Stimulated activated naive B cell treated with anti-CD40 and anti-IgM and Interleukin-4, amounts not matched to agents 10 μg/mL and 1 μg/mL and 100 μg/mL, for 72 hours (primary cell): ENCODE measurements at places on chromosomes 1 and 21.
A peak's percentile ranks its signal among the peaks of the same experiment; 100 is the strongest.

DNA sequence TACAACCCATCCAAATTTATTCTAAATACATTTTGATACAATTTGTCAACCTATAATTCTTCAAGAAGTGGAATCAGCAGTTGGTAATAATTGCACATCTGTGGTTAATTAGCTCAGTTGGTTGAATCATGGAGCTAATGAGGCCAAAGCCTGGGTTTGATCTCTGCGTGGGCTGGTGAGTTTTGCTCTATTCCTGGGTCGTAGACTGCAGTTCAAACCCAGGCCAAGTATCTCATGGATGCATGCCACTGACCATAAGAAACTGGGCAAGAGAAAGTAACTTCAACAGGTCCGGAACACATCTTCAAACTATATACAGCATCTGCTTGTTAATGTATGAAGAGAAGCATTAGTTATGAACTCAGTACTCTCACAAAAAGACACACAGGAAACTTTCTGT, 779.7 kb downstream of the USP25 start:
- no peak overlapping the region for H3K4me3 ChIP-seq
- no peak overlapping the region for H3K27ac ChIP-seq
- H3K27me3 ChIP-seq: no peaks in the 10 kb centered on the region
- DNase-seq: no peak
- no peaks in the 10 kb centered on the region for H3K4me1 ChIP-seq

- no peak overlapping the region for H3K27ac ChIP-seq
- H3K4me3 ChIP-seq: no peak overlapping the region
- H3K36me3 ChIP-seq: no peaks in the 10 kb centered on the region
- no peaks in the 10 kb centered on the region for H3K4me1 ChIP-seq
Observed at GRCh38 chr1:3402258-3403010, 52.0 kb upstream of the ARHGEF16 start.

DNA sequence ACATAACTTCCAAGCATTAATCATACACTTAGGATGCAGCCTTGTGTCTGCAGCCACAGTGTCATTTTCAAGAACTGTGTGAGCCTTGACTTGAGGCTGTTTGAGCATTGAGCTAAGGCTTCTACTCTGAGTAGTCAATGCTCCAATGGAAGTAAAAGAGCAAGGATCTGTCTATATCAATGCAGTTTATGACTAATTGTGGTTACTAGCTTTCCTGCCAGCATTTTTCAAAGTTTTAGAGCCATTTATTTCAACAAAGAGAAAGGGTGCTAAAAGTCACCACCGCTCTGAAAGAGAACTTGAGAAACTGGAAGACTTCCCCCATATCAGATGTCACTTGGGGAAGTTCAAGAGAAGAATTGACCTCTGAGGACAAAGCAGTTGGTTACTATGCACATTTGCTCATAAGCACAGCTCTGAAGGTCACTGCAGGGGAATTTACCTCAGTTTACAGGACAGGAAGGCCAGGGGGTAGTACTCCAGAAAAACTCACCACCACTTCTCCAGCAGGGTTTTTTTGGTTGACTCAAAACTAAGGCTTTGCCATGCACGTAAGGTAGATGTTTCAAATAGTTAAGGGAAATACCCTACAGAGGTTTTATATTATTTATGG, 24.5 kb upstream of the RGS1 start:
- H3K4me1 ChIP-seq: peaks cover 21% of the 10 kb centered on the region
- peaks cover 18% of the 10 kb centered on the region for H3K27me3 ChIP-seq
- H3K36me3 ChIP-seq: no peaks in the 10 kb centered on the region
- peak overlapping the region; percentile 89 for H3K27ac ChIP-seq

DNA sequence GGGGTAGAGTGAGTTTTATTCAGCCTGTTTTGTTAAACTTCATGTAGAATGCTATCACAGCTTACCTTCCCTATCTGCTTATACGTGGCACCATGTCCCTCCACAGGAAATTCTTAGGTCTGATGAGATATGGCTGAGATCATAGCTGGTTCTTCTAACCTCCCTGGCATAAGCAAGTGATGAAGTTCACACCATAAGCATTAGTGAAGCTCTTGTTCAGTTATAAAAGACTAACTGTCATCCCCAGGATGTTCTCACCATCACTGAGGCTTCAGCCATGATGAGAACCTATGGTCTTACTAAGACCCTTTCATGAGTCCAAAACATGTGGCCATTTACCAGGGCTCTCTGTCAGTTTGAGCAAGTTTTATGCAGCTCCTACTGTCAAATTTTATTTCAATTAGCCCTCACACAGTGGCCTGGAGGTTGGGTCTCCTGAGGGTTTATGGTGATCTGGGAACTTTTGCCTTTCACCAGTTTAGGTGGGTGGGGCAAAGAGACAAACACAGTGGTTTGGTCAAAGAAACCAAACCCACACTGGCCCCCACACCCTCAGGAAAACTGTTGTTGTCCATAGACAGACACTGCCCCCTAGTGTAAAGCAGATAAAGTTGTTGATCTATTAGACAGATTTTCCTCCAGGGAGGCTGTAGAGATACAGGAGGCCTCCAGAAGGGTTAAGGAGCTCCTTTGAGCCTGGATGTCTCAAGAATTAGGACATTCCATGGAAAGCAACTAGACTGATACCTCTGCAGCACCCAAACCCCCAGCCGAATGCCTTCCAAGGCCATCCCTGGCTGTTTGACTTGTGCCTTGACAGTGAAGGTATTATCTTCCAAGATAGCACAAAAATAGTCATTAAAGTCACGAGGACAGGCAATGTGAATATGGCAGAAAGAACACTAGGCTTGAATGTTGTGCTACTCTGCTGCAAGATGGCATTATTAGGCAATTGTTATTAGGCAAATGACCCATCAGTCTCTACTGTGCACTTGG, 5.0 kb downstream of the SLC22A15 start:
- peak overlapping the region; percentile 43 for H3K27ac ChIP-seq
- no peaks in the 10 kb centered on the region for H3K36me3 ChIP-seq
- peaks cover 13% of the 10 kb centered on the region for H3K4me1 ChIP-seq
- peaks cover 18% of the 10 kb centered on the region for H3K27me3 ChIP-seq
- no peak for DNase-seq

DNA sequence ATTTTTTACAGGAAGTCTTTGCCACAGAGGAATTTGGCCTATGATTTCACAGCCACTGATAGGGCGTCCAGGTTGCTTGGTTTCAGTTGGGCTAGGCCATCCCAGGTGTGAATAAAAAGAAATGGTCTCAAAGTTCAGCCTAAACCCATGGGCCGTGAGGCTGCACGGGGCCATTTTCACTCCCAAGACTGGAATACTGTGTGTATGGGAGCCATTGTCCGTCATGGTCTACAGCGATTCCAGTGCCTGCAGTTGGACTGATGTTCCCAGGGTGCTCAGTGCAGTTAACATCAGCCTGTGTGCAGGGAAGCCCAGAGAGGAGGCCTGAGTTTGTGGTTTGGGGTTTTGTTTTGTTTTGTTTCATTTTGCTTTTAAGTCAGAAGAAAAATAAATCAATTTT, 133.2 kb downstream of the ADSS2 start:
- no peaks in the 10 kb centered on the region for H3K27me3 ChIP-seq
- no peak overlapping the region for H3K27ac ChIP-seq
- no peak for DNase-seq

DNA sequence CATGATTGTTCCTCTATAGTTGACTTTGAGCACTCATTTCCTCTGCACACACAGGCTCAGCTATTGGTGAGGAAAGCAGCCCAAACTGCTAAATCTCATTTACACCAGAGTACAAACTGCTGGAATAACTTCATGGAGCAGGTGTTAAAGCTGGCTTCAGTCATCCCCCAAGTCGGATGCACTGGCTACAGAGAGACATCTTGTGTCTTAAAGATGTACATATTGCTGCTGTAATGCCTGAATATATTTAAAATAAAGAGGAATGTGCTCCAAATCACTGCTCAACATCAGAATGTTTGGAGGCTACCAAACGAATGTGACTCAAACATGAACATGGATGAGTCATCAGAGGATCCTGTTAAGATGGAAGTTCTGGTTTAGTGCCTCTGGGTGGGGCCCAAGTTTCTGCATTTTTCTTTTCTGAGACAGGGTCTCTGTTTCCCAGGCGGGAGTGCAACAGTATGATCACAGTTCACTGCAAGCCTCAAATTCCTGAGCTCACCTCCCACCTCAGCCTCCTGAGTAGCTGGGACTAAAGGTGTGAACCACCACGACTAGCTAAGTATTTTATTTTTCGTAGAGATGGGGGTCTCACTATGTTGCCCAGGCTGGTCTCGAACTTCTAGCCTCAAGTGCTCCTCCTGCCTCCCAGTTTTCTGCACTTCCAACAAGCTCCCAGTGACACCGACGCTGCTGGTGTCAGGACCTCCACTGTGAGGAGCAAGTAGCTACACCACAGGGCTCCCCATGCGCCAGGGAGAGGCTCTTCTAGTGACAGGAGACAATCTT, 79.0 kb upstream of the KRTAP19-8 start:
- peaks cover 7% of the 10 kb centered on the region for H3K36me3 ChIP-seq
- no peaks in the 10 kb centered on the region for H3K4me1 ChIP-seq
- H3K27me3 ChIP-seq: no peaks in the 10 kb centered on the region
- DNase-seq: no peak
- H3K4me3 ChIP-seq: no peak overlapping the region
- H3K27ac ChIP-seq: no peak overlapping the region

DNA sequence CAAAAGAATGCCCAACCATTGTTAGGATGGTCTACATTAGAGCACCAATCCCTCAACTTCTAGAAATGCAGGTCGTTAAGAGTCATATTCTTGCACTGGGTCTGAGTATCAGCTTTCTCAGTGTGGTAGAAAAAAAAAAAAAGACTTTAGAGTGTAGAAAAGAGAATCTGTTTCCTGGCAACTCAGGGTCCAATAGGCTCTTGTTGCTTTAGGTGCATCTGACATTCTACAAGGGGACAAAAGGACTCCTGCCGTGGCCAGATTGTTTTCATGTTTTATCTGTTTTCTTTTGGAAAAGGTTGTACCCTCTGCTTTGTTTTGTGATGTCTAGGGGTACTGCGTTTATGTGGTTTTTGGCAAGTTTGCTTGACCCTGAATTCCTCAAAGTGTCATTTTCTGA, 105.4 kb upstream of the KCNK2 start:
- no peaks in the 10 kb centered on the region for H3K27me3 ChIP-seq
- DNase-seq: no peak
- H3K27ac ChIP-seq: no peak overlapping the region
- H3K4me3 ChIP-seq: no peak overlapping the region

- H3K4me1 ChIP-seq: peaks cover 3% of the 10 kb centered on the region
- H3K27ac ChIP-seq: no peak overlapping the region
- no peak overlapping the region for H3K4me3 ChIP-seq
- H3K36me3 ChIP-seq: peaks cover 2% of the 10 kb centered on the region
Observed at GRCh38 chr1:197944485-197944884, 27.3 kb downstream of the LHX9 start.

DNA sequence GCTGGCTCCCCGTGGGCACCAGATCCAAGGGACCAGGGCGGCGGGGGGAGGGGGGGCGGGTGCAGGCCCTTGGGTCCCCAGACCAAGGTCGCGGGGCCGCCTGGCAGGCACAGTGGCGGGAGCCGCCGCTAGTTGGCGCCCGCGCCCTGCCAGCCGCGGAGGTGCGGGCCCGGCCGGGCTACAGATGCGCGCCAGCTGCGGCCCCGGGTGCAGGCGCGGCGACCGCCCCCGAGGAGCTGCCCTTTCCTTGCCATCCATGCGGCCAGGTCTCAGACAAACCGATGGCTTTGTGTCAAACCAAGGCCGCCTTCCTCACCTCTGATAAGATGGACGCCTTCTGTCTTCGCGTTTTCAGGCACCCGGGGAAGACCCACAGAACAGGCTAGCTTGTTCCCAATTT, 2.2 kb upstream of the RUNX3 start:
- H3K36me3 ChIP-seq: peaks cover 66% of the 10 kb centered on the region
- H3K27me3 ChIP-seq: no peaks in the 10 kb centered on the region
- peaks cover 48% of the 10 kb centered on the region for H3K4me1 ChIP-seq
- DNase-seq: peak; percentile 66
- H3K27ac ChIP-seq: peak overlapping the region; percentile 90

DNA sequence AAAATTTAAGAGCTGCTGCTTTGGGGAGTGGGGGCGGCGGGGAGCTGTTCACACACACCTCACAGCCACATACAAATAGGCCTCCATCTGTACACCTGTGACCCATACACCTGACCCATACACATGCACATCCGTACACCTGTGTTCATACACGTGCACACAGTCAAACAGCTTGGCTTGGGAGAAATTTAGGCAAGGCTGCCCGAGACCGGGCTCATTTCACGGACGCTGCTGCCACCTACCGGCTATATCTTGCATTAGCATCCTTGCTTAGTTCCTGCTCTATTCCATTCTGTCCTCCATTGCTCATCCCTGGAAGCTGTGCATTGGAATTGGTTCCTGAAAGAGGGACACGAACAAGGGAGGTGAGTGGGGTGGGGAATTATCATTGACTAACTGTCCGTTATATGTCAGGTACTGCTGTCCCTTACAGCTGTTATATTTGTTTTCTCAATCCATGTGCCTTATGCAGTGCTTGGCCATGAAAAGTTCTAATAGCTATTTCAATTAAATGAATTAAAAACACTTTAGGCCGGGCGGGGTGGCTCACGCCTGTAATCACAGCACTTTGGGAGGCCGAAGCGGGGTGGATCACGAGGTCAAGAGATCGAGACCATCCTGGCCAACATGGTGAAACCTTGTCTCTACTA, 37.1 kb upstream of the EPB41 start:
- H3K4me3 ChIP-seq: no peak overlapping the region
- H3K4me1 ChIP-seq: peaks cover 6% of the 10 kb centered on the region
- peak; percentile 56 for DNase-seq
- H3K36me3 ChIP-seq: no peaks in the 10 kb centered on the region

DNA sequence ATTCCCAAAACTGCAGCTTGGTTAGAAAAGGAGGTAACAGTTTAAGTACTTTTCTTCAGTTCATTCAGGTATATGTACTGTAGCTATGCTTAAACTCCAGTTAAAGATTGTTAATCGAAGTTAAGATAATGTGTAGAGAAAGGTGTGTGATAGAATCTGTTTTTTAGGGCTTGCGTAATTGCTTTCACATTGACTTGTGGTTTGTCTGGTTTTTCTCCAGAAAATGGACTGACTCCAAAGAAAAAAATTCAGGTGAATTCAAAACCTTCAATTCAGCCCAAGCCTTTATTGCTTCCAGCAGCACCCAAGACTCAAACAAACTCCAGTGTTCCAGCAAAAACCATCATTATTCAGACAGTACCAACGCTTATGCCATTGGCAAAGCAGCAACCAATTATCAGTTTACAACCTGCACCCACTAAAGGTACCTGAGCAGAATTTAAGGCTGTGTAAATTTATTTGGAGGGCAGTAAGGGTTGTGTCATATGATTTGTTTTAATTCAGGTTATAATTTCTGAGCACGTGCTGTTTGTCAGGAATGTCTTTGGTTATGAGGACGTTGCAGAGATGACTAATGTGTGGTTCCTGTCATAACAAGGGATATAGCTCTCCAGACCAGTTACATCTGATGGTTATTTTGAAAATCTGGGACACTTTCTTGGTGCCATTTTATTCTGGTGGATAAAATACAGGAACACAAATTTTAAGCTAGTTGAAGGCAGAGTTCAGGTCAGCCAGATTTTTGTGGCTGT, 26.0 kb downstream of the ATF6 start:
- H3K36me3 ChIP-seq: peaks cover 27% of the 10 kb centered on the region
- no peaks in the 10 kb centered on the region for H3K27me3 ChIP-seq
- DNase-seq: no peak
- no peak overlapping the region for H3K4me3 ChIP-seq
